ENCODE measurements at places on chromosomes 3 and 15.

GRCh38 chr3:126433105-126433430 lies 38.4 kb downstream of the CFAP100 start:
- no peak for DNase-seq

DNA sequence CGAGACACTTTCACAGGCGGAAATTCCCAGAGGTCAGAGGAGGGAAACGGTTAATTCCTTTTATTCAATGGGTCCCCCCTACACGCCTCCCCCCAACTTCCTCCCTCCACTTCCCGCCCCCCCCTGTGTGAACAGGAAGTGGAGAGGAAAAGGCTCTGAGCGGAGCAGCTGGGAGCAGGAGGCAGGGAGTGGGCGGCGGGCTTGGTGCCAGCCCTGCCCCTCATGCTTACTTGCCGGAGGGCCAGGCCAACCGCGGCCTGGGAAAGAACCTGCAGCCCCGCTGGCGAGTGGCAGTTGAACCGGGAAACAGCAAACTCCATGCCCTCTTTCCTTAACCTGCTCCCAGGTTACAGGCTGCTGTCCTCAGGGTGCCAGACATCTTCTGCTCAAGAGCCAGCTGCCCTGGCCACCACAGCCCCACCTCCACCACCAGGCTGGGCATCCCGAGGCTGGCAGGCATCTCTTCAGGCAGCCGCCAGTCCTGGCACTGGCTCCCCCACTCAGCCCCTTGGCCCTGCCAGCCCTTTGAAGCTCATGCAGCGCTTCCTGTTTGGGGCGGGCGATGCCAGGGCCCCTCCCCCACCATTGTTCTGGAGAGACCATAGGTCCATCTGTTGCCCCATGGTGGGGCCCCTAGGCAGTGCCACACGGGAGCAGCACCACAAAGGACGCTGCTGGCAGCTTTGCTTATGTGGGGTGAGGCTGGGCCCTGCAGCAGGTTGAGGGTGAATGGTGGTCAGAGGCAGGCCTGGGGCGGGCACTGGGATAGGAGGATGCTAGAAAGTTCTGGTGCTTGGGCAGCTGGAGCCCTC lies 12.9 kb downstream of the VPS18 start:
- no peak for DNase-seq

DNA sequence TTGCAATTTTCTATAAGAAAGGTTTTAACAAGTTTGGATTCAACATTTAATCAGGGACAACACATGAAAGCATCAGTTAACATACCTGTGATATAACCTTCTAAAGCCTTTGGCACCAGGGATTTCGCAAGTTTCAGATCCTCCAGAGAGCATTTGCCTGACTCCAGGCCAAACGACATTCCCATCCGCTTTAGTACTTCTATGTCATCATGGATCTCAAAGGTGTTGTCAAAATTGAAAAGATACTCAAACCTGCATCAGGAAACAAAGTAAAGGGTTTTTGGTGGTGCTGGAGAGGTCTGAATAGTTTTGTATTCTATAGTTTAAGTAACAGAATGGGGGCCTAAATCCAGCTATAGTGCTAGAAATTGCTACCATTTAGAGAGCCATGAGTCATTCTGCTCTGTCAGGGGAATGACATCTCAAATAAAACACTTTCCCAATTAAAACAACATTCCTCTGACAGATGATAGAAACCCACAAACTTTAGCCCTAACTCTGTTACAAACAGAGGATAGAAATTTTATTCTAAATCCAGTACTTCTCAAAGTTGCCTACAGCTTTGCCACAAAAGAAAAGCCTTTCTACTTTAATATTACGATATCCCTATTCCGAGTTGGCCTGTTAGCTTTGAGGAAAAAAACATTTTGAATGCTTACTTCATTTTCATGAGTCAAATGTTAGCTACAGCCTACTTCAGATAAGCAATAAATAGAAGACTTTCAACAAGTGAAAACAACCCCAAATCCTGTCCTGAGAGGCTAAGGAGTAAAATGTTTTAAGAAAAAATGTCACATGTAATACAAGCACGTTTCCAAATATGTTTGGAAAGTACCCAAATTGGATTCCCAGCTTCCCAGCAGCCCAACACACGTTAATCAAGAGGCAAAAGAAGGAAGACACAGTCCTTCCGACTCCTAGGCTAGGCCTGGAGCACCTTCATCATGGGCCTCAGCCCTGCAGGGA lies 83.4 kb downstream of the ATP1B3 start:
- DNase-seq: no peak

DNA sequence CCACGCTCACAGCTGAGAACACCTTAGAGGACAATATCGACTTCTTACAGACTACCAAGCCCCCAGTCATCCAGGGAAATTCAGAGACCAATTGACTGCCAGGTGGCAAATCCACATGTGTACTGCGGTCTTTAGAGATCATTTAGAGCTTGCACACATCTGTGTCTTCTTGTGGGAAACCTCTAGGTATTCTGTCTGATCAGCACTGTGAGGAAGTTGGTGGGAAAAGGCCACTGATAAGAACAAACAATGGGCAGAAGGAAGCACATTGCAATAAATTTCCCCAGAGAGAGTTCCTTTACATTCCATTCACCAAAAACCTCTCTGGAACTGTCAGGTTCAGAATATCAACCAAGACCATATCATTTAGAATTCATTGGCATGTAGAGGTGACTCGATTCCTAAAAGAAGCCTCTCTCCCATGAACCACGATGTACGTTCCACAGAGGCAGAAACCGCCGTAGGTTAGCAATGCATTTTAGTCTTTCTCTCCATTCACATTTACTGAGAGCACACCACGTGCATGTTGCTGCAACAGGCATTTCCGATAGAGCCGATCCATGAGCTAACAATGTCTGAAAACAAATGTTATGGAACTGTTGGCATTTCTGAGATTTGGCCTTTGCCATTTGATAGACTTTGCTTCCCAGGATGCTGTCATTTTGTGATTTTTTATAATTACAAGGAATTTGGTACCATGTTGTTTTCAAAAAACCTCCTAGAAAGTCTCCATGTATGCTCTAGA lies 287.3 kb upstream of the TPRG1 start:
- no peak for DNase-seq

All from activated CD4-positive, alpha-beta T cell treated with anti-CD3 and anti-CD28 coated beads for 24 hours (primary cell).